Activated CD8-positive, alpha-beta memory T cell treated with anti-CD3 and anti-CD28 coated beads for 1 hour (primary cell): ENCODE measurements at places on chromosomes 1 and 21.
A peak's percentile ranks its signal among the peaks of the same experiment; 100 is the strongest.

DNA sequence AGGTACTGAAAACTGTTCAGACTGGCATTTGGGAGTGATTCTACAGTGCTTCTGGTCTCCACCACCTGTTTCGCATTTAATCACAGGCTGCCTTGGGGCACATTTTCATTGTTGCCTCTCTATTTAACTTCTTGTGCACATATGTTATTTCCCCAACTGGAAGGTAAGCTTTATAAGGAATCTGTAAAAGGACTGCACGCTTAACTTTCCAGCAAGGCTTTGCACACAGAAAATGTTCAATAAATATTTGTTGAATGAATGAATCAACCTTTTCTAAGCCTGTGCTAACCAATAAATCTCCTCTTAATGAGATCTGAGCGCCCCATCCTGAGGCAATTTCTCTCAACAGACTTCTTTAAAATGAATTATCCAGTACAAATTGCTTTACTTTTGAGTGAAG, 84.3 kb upstream of the ARHGAP29 start:
- DNase-seq: no peak

GRCh38 chr1:181259026-181259745, 170.7 kb downstream of the IER5 start:
- DNase-seq: no peak

DNA sequence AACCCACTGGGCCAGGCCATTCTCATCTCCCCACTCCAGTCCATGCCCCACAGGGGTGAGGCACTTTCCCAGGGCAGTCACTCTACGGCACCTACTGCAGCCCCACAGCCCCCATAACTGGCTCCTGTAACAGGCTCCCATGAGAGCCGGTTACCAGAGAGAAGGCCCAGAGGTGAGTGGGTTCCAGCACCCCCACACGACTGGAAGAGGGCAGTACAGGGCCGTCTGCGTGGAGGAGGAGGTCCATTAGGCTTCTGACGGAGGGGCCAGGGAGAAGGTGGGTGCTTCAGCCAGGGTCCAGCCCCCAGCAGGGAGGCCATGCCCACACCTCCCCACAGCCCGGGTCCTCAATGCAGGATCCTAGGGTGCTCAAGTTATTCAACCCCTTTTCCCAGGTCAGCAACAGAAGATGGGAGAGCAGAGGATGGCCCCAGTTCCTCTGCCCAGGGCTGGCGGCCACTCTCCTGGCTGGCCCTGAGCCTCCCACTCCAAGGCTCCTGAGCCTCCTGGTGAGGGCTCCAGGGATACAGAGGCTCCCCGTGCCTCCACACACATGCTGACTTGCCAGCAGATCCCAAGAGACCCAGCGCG, 1.6 kb downstream of the ACAP3 start:
- no peak for DNase-seq

DNA sequence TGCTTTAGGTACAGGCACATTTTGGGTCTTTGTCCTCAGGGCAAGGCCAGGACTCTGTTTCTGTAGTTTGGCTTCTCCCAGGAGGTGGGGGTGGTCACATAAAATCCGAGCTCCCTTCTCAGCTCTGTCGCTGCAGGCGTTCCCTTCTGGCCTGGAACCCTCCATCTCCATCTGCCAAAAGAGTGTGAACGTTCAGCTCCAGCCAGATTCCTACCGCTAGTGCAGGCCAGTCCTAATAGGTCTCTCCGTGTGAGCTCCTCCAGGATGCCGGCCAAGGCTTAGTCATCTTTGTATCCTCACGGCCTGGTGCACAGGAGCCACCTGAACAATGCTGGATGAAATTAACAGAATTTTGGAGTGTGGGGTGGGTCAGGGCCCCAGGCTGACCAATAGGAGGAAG, 19.9 kb upstream of the KCNA10 start:
- no peak for DNase-seq

- peak; percentile 30 for DNase-seq
These were observed 771 bp downstream of the EIF4G3 start for GRCh38 chr1:21175670-21176581.

GRCh38 chr1:46102769-46103476, 29.5 kb downstream of the PIK3R3 start:
- no peak for DNase-seq

DNA sequence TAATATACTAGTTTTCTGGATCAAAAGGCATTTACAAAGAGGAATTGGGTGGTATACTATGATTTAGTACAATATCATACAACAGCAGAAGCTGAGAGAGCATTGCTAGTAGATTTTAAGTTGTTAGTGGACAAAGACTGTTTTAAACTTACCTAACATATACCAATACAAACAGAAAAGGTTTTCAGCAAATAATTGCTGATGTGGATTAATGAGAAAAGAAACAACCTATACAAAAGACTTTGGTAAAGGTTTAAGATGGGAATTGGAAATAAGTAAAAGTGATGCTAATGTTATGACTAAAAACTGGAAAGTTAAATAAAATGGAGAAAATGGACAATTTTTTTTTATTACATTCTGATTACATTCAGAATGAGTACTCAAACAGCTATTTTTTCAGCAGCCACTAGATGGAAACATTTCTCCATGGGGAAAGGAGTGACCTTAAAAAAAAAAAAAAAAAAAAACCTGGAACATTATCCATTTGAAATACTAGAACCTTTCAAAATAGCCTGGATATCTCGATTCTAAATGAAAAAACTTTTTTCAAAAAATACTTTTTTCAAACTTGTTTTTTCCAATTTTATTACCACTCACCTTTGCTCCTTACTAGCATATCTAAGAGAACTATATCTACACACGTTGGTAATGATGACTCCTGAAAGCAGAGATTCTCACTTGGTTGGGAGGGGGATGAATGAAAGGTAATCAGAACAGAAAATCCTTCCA, 55.4 kb downstream of the EPRS1 start:
- no peak for DNase-seq

DNA sequence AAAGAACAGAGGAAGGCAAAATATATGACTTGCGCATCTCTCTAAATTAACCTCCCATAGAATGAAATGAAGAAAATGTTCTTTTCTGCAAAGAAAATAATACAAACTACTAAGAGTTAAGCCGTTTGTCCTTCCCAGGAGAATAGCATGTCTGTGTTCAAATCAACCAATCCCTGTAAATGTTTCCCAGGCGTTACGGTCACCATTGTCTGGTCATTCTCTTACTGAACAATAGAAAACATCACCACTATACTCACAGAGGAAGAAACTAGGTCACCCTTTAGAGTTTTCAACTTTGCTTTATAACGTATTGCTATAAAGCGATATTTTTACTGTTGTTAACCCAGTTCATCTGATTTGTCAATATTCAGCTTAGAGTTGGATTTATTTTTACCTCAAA, 34.1 kb downstream of the COL11A1 start:
- no peak for DNase-seq

- no peak for DNase-seq
These were observed 10.9 kb downstream of the OLIG2 start for GRCh38 chr21:33036430-33037162.

- DNase-seq: no peak
These were observed 150.8 kb downstream of the CDC42BPA start for GRCh38 chr1:227167276-227168101.

DNA sequence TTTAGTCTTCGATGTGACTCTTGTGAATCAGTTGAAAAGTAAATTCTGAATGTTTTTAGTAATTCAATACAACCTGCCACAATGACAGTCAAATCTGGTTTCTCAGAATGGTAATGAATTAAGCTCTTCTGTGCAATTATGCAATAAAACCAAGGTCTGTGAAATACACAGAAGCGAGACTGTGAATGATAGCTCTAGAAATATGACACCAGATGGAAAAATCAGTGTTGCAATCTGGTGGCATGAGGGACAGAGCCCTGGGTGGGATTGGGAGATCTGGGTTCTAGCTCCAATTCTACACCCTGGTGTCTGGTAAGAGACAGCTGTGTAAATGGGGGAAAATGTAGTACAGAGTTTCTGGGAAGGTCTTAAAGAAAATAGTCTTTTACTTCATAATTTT, 586.4 kb upstream of the ZRANB2 start:
- DNase-seq: no peak
